ENCODE measurements at places on chromosomes 11 and 22. TPM values are rescaled to one million over a fixed set of nuclear protein-coding genes. Genes with fewer than 3 reads are reported as not detected.

DNA sequence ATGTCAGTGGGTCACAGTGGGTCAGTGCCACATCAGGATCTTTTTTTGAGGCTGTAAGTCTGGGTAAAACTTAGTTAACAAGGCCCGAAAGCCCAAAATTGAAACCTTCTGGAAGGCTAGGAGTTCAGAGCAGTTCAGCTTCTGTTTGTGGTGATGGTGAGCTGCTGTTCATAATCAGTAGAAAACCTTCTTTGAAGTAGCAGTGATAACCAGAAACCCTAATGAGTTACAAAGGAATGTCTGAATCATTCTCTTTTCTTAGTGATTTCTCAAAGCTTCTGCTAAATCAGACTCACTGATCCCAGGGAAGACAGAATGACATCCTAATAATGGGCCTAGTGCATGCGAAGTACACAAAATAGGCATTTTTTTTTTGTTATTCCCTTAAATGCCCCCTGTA, 124.7 kb downstream of the PARVA start:
- peak; percentile 59 for DNase-seq

- DNase-seq: peak; percentile 96
Measured at GRCh38 chr11:2382936-2383851, 6.1 kb downstream of the CD81 start.

DNA sequence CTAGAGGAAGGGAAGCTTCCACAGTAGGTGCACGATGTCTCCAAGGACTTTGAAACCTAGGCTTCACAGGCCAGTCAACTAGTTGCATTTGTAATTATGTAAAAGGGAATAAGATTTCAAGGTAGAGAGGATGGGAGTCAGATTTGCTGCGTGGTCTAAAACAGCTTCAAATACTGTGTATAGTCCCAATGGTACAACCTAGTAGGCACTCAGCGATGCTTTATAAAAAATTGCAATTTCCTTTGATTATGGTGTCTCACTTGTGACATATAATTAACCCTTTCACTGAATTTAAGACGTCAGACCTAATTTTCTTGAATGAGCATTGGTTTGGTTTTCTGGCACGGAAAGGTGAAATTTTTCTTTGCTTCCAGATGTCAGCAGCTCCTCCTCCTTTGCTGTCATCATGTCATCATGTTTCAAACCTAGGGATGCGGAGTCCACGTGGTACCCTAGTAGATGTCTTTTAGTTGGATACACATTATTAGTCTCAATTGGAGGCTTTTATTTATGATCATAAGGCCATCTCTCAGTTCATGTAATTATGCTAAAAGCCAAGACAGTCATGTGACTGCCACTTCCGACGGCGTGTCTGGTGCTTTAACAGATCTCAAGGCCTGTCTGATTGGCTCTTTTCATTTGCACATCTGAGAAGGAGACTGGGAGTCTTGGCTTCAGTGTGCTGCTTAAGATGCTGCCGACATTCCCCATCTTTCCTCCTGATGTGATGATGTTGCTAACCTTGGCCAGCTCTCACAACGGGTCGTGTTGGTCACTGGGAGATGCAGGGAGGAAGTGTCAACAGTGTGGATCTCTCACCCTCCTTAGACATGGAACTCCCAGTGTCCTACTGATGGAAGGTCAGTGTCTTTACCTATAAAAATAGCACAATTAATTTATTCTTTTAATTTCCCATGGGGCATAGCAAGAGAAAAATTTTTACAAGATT, 134.0 kb downstream of the HIPK3 start:
- DNase-seq: no peak

DNA sequence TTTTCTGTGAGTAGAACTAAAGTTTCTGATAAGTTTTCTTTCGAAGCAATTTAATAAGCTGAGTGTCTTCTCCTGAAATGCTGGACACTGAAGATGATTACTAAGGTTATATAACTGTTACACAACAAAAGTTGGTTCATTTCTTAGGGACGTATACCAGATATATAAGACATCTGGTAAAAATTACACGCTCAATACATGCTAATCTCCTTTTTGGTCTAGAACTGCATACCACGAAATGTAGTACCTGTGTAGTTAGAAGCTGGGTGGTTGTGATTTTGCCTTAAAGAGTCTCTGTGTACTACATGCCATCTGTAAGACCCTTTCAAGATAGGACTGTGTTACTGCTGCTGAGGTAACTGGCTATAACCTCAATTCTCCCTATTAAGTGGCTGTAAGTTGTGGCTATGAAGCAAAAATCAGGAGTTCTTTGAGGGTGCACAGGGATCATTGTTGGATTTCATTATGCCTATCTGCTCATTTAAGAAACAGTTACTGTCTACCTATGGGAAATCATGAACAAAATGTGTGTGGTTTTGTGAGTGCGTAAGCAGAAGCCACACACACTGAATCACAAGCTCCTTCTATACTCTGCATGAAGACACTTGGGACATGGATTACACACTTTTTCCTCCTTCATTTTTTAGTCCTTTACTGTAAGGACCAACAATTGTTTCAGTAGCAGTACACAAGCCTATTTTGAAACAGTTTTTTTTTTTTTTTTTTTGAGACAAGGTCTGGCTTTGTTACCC, 195.9 kb downstream of the SWAP70 start:
- DNase-seq: no peak

DNA sequence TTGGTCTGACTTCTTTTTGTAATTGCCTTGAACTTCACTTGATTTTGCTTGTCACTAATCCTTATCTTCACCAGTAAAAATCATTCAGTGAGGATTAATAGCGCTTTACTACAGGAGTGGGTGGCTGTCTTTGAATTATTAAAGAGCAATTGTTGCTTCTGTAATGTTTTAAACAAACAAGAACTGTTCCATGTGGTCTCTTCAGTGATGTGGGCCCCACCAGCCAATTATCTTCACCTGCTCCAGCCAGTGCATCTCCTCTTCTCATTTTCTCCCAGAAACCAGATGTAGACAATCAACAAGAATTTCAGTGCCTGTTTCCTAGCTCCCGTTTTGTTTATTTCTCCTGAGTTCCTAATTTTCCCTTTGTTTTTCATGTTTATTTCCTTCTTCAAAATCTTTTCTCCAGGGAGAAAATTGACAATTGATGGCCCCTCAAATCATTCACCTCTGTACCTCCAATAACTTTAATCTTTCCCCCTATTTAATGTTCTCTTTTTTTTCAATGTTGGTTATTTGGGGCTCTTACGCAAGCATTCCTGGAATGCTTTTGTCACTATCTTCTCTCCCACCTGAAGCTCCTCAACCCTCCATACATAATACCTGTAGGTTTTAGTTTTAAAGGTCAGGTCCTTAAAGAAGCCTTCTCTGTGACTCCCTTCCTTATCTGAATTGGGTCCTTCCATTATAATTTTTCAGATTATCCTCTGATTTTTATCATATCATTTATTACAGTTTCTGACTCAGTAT, 115.1 kb downstream of the ARFGAP2 start:
- no peak for DNase-seq

DNA sequence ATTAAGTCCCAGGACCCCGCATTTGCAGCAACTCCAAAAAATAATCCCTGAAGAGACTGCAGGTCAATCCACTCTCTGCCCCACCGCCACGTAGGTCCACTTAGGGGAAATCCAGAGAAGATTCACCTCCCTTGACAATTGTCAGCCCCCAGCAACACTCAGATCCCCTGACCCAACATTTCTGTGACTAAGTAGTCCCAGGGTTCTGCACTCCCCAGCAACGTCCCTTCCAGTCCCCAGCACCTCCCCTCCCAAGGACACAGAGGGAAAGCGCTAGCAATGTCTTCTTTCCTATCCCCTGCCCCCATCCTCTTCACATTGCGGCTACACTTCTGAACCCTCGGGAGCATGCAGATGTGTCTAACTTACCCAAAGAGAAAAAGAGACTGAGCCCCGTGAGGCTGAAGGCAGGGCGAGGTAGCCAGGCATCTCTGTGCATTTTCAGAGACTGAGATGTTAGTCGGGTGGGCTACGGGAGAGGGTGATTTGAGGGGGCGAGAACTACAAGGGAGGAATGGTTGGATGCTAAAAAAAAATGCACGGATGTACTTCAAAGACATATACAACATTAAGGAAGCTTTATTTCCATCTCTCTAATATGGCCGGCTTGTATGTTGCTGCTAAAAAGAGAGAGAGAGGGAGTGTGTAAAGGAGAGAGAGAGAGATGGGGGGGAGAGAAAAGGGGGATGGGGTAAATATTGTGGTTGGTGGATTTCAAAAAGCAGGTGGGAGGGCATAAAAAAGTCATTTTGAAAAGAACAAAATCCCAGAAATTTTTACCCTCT, at the start of gene SCN2B:
Gene SCN2B, minus strand, starts transcription at position 647 of the 785 bp plus-strand sequence. Its CDS starts 208 bp downstream, at position 439.
- no peak for DNase-seq

GRCh38 chr22:17706947-17707346, 67.3 kb downstream of the BID start:
- no peak for DNase-seq

DNA sequence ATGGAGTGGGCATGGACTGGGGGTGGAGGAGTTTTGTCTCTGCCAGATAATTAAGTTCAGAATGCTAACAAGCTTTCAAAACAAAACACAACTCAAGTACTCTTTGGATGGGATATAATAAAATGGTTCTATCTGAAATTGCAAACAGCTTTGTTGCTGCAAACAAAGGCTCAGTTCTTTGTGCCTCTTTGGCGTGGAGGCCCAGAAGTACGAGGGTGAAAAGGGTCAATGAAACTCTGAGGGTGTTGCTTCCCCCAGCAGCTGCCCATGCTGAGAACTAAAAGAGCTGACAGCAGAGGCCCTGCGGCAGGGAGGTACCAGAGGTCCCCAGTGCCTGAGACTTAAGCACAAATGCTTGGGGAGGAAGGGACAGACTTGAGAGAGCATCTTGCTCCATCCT, 26.5 kb upstream of the IGSF22 start:
- DNase-seq: no peak

DNA sequence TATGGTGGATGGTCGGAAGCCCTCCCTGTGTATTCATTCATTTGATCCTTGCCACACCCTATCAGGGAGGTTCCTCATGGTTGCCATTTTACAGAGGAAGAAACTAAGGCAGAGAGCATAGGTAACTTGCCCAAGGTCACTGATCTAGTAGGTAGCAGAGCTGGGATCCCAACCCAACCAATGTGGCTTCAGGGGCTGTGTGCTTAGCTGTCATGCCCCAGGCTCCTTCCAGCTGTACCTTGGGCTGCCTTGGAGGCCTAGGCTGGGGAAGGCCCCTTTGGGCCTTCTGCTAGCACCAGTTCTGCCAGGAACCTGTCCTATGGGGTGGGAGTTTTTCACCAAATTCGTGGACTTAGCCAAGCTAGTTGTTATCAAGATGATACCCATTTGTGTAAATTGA, 8.6 kb downstream of the BAD start:
- DNase-seq: no peak

DNA sequence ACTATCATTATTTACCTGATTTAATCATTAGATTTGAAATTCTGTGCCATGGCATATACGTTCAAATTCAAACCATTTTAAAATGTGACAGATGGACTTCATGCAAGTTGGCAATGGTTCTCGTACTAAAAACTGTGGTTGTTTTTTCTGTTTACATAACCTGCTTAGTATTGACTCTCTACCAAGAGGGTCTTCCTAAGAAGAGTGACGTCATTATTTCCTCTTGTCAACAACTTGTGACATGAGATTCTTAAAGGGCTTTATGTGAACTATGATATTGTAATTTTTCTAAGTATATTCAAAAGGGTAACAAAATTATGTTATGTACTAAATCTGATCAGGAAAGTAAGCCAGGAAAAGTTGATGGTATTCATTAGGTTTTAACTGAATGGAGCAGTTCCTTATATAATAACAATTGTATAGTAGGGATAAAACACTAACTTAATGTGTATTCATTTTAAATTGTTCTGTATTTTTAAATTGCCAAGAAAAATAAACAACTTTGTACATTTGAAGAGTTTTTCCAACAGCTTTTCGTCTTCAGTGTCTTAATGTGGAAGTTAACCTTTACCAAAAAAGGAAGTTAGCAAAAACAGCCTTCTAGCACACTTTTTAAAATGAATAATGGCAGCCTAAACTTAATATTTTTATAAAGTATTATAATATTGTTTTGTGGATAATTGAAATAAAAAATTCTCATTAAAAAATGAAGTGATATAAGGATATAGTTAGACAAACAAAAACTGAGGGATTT, 87.0 kb downstream of the GRK3 start:
- DNase-seq: no peak

GRCh38 chr11:68373815-68374501, 61.6 kb downstream of the LRP5 start:
- DNase-seq: peak; percentile 81

DNA sequence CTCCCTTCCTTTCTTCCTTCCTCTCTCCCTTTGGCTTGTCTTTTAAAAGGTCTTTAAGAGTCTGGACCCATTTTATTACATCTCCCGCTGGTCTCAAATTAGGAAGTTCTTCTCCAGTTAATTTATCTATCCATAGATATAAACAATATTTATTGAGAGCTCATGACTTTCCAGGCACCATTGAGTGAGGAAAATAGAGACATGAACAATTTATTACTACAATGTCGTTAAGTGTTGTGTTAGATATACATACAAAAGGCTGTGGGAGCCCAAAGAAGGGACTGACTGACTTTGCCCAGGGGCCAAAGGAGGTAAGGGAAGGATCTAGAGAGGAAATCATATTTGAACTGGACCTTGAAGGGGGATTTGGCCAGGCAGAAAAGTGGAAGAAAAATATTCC, 51.6 kb upstream of the DEUP1 start:
- DNase-seq: no peak

DNA sequence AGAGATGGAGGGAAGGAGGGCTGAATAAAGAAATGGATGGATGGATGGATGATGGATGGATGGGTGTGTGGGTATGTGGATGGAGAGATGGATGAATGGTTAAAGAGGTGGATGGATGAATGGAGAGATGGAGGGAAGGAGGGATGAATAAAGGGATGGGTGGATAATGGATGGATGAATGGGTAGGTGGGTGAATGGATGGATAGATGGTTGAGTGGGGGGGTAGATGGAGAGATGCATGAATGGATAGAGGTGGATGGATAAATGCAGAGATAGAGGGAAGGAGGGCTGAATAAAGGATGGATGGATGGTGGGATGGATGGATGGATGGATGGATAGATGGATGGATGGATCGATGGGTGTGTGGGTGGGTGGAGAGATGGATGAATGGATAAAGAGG, 71.6 kb downstream of the CDKN1C start:
- no peak for DNase-seq

DNA sequence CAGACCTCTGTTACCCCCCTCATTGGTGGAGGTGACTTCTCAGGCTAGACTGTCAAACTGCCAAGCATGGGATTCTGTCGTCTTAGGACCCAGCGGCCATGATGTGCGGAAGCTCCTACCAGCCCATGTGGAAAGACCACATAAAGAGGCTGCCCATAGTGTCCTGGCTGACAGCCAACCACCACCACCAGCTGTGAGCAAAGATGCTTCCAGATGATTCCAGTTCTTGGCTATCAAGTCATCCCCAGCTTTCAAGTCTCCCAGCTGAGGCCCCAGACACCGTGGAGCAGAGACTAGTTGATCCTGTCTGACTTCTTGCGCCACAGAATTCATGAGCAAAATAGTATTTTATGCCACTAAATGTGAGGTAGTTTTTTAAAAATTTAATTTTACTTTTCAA, 32.9 kb downstream of the SCUBE1 start:
- DNase-seq: no peak

- no peak for DNase-seq
Measured at GRCh38 chr22:36611241-36611976, 82.4 kb upstream of the EIF3D start.

The TPBGL gene
- not detected for total RNA-seq

The TRIM49 gene
- not detected for total RNA-seq

The DCHS1 gene
- total RNA-seq: 0.78 TPM

The RFPL1 gene
- total RNA-seq: not detected

The MYO7A gene
- total RNA-seq: 0.57 TPM

The IL10RA gene
- not detected for total RNA-seq

The MMP1 gene
- 0.94 TPM for total RNA-seq

The ADAMTS15 gene
- total RNA-seq: 1.8 TPM

The HORMAD2 gene
- not detected for total RNA-seq

The HOATZ gene
- total RNA-seq: not detected
